ENCODE measurements at places on chromosomes 12 and 14.

DNA sequence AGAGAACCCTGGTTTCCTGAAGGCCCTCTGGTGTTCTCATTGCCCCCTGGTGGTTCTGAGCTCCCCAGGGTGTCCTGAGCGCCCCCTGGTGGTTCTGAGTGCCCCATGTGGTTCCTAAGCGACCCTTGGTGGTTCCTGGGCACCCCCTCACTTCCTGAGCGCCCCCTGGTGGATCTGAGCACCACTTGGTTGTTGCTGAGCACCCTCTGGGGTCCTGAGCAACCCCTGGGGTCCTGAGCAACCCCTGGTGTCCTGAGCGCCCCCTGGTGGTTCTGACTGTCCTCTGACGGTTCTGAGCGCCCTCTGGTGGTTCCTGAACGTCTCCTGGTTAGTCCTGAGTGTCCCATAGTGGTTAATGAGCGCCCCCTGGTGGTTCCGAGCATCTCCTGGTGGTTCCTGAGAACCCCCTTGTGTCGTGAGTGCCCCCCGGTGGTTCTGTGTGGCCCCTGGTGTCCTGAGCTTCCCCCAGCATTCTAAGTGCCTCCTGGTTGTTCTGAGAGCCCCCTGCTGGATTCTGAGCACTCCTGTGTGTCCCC, 568.3 kb downstream of the TMEM121 start:
- DNase-seq = peak; percentile 95

DNA sequence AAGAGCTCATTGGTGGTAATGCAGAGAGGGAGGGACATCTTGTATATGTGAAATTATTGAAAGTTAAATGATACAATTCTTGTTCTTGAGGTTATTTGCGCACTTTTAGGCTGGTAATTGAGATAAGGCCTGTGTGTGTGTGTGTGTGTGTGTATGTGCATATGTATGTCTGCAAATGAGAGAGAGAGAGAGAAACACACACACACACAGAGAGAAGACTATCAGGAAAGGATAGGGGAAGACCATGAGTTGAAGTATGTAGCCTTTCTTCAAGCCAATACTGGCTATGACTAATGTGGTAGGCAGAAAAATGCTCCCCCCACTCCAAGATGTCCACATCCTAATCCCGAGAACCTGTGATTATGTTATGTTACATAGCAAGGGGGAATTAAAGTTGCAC, 52.7 kb upstream of the DCD start:
- no peak for DNase-seq

DNA sequence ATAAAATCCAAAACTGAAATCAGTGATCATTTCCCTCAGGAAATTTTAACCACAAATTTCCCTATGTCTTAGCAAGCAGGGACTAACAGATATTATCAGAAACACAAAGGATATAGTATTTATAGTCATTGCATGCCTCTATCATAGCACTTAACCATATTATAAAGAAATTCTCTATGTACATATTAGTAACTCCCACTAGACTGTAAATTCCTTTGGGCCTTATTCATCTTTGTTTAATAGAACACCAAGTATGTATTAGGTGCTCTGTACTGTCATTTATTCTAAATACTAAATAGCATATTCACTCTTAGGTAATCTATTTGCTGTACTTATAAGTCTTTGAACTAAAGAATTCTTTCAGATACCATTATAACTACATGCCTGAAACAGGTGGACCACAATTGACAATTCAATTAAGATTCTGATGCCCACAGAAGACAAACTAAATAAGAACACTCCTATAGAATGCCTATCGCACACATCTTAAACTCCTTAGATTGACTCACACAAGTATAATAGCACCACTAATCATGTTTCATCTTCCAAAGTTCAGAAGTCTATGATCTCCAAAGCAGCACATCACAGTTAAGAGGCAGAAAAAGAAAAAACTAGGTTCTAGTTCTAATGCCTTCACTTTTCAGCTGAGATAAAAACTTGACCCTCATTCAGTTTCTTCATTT, 134.1 kb downstream of the FSCB start:
- no peak for DNase-seq

- no peak for DNase-seq
Observed at GRCh38 chr14:73368616-73369015, 89.7 kb downstream of the NUMB start.

DNA sequence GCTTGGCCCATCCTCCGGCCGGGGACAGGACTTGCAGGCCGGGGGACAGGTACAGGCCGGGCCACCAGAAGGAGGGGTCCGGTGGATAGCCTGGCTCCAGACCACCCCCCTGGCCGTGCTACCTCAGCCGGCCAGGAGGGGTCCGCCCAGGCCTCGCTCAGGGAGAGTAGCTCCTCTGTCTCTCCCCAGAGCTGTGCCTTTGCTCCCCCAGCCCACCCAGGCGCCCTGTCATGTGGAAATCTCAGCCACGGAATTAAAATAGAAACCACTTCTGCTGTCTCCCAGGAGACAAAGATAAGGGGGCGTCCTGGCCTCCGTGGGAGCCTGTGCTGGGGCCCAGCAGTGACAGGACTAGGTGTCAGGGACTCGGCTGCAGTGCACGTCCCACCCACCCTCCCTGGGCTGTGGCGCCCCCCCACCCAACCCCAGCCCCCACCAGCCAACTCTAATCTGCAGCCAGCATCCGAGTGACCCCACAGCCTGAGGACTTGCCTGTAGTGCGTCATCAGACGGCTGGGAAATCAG, 3.3 kb upstream of the CRIP2 start:
- no peak for DNase-seq

DNA sequence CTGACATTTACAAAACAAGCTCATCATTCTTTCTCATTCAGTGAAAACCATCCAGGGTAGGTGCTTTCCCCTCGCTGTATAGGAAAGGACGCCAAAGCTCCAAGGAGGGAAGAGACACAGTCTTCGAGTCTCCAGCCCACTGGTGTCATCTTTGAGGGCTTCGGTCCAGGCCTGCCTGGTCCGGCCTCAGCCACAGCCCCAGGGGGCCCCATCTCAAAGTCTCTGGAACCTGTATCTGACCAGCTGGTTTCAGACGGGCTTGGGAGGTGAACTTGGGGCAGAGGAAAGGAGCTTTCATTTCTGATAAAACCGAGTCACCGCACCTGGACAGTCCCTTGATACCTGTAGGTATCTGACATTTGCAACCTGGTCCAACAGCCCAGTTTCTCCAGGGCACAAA, 229.5 kb upstream of the RTL1 start:
- no peak for DNase-seq

DNA sequence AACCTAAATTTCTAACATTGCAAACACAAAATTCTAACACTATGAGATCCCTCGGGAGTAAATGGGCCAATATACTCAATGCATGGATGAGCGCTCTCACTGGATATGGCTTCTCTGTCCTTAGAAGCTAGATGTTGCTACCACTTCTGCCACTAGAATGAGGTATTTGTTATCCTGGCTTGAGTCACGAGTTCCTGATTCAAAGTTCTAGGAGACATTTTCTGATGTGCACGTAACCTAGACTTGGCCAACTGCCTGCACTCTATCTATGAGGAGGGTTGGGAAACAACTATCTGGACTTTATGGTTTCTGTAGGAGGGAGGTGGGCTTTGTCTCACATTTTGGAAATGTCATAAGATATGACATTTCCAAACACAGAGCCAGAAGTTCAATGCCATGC, 37.6 kb downstream of the FERMT2 start:
- no peak for DNase-seq

DNA sequence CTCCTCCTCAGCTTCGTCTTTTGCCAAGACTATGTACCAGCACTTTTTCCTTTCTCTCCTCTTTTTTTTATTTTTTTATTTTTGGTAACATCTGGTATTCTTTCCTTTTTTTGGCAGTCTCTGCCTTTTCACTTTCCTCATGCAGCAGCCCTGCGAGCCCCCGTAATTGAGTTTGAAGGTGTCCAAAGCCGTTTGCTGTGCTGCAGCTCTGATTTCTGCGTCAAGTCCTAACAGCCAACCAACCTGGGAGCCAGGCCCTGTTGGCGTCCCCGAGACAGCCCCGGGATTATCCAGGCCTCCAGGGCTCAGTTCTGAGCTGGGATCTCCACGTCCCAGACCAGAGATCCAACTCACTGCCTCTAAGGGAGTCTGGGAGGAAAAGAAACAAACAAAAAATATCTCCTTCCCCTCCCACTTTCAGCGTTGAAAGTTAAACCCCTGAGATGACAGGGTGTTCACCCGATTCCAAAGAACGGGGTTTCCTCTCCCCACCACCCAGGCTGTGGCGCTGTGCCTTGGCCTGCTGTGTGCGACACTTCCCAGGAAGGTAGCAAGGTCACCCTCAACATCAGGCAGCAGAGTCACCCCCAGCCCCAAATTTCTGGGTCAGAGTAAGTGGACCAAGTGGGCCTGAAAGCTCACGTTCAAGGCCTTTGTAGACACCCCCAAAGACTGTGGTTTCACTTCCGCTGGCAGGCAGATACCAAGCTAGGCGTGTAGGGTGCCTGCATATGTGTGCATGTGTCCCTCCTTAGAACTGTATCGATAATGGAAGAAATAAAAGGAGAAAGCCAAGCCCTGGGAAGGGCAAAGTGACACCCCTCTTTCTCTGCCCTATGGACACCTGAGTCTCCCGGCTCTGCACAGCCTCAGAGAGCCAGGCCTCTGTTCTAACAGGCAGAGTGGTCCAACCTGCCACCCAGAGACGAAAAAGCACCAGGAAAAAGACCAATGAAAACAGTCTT, 11.1 kb downstream of the BCL11B start:
- peak; percentile 49 for DNase-seq

DNA sequence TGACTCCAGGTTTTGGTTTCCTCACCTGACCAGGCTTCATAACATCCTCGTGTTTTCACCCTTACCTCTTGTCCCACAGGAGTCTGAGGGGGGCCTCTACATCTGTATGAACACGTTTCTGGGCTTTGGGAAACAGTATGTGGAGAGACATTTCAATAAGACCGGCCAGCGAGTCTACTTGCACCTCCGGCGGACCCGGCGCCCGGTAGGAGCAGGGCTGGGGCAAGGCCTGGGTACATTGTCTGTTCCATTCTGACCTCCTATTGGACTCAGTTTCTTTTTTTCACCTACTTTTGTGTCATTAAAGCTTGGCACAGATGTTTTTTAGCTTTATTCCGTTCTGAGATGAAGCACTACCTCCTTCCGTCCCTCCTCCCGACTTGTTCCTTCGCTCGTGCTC, 3.4 kb downstream of the USP5 start:
- no peak for DNase-seq

DNA sequence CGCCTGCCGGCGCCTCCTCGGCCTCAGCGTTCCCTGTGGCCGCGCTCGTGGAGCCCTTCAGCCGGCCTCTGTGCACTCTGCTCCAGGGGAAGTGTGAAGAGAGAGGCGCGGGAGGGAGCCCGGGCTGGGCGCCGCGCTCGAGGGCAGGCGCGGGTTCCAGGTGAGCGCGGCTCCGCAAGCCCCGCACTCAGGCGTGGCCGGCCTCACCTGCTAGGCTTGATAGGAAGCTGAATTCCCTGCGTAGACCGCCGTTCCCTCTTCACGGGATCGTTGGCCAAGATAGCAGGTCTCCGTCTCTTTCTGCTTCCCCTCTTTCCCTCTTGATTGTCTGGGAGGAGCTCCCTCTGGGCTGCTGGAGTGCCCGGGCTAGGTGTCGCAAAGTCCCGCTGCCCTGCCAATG, 89.7 kb downstream of the ASCL4 start:
- DNase-seq = no peak

DNA sequence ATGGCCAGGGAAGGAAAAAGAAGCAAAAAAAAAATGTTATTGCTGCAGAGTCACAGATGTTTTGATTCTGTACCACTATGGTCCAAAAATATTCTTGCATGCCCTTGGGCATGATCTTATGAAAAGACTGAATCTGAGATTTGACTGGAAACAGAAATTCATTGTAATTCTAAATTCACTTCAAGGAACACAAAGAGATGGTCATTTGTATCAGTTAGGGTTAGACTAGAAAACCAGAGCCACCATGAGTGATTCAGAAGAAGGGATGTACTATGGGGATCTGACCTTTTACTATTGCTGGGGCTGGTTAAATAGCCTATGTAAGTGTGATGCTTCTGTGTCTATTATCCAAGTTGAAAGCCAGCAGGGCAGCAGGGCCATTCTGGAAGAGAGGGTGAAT, 5.2 kb downstream of the TMTC1 start:
- no peak for DNase-seq

DNA sequence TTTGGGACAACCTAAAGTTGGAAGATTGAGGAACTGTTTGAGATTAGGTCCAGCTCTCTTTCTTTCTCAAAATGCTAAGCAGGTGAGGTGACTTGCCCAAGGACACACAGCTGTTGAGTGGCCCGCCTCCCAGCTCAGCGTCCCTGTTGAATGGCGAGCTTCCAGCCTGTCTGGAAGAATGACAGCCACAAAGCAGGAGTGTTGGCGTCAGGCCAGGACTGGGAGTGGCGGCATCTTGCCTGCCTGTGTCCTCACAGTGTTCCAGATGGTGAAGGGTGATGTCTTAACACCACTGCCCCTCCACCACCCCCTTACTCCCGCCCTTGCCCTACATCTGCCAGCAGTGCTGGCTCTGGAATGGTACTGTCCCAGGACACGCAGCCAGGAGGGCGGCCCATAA, 4.4 kb upstream of the CEBPE start:
- no peak for DNase-seq

- no peak for DNase-seq
Observed at GRCh38 chr12:61490526-61491498, 769.4 kb upstream of the USP15 start.

DNA sequence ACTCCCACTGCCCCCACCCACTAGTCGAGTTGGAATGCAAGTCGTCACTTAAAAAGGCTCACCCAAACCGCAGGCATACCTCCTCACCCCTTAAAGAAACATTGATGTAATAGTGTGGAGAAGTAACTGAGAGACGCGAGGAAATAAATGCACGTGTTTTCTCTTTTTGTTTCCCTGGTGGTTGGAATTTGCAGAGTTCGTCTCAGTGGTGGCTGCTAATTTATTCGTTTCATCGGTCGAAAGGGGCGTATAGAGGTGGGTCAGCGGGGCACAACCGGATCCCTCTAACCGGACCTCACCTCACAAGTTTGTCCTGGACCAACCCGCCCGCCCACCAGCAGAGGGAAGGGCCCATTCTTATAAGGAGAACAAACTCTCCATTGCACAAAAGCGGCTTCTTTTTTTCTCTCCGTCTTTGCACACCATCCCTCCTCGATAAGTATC, 5.0 kb upstream of the NPAS3 start:
- no peak for DNase-seq

DNA sequence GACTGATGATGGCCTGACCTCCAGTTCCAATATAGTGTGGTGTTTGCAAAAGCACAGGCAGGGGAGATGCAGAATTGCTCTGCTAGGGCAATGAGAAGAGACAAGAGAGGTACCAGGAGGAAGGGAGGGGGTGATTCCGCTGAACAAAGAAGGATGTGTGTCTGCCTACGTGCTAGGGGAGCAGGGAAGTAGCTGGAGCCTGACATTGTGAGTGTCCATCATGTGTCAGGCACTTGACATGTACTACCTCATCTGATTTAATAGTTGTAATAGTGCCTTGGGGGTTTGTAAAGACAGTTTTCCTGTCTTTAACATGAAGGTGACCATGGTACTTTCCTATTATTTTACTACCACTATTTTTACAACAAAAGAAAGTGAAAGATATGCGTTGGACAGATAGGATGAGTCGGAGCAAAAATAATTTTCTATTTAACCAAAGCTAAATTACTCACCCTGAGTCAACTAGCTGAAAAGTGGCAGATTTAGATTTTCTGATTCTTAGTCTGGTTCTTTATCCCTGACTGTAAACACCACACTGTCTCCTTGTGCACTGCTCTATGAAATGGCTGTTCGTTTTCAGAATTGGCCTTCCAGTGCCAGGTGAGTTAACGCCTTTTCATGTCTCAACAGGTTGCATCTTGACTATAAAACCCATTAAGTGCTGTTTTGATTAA, 33.7 kb upstream of the TEAD4 start:
- DNase-seq = no peak

- peak; percentile 52 for DNase-seq
Observed at GRCh38 chr14:95504135-95505029, 12.1 kb downstream of the SYNE3 start.

GRCh38 chr12:123928274-123928865, 44.3 kb downstream of the CCDC92 start:
- DNase-seq = no peak

All from activated naive CD8-positive, alpha-beta T cell treated with anti-CD3 and anti-CD28 coated beads, Interleukin-2, amount 50 U/mL, for 24 hours (primary cell).